ENCODE measurements at places on chromosomes 4 and X.

DNA sequence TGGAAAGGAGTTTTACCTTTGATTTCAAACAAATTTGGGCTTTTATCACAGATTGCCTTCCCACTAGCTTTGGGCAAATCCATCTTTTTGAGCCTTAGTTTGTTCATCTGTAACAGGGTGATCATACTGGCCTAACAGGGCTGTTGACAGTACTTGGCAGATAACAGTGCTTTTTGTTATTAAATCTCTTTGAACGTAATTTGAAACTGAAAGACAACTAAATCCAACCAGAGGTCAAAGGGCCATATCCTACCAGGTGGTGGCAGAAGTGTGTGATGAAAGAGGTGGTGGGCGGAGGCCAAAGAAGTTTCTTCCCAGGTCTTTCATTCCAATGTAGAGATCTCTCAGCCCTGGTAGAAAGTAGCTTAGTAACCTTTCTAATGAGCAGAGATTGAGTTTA, 35.2 kb upstream of the TADA2B start:
- no peak for DNase-seq

DNA sequence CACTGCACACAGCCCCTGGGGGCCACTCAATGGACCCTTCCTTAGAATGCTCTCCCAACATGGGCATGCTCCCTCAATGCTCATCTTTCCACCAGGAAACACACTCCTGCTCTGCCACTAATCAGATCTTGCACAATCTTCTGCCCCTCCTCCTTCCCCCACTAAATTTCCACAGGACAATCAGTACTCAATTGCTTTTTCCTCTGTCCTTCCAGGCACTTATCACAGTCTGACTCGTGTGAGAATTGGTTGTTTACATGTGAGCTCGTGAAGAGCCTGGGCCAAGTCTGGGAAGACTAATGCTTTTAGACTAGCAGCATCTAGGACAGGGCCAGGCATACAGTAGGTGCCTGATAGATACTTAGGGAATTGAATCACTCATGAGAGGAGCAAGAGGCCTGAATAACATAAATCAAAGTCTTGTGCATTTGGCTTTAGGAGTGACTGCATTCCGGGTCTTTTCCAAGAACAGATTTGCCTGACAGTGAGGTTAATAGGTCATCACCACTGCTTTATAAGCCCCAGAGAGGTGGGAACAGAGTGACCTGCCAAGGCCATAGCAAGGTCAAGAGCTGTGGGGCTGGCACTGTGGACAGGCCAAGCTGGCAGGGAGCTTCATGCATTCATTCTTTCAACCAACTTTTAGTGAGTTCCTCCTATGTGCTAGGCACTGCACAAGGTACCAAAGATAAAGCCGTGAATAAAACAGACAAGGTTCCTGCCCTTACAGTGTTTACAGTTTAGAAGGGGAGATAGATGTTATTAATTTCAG, 55.0 kb downstream of the PRPS1 start:
- DNase-seq, result no peak

DNA sequence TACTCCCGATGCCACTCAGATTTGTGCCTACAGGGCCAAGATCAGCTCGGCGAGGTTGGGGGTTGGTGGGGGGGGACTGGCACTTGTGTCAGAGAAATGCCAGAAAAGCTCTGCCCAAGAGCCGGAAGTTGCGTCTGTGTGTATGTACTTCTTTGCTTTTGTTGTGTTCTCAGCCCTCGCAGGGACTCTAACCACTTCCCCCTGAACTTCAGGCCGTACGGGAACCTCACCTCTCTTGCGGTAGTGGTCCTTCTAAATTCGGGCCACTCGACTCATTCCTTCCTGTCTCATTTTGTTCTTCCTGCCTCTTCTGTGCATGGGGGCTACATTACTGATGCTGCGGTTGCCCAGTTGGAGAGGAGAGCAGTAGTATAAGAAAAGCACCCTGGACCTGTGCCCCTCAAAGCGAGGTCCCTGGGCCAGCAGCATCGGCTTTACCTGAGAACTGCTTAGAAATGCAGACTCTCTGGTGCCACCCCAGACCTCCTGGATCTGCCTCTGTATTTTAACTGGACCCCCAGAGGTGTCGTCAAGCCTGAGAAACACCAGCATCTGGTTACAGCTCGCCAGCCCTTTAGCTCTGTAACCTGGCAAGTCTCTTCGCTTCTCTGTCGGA, 146.3 kb upstream of the RPS6KA3 start:
- DNase-seq, result no peak

GRCh38 chr4:1593881-1594345, 90.2 kb downstream of the FAM53A start:
- DNase-seq, result no peak

DNA sequence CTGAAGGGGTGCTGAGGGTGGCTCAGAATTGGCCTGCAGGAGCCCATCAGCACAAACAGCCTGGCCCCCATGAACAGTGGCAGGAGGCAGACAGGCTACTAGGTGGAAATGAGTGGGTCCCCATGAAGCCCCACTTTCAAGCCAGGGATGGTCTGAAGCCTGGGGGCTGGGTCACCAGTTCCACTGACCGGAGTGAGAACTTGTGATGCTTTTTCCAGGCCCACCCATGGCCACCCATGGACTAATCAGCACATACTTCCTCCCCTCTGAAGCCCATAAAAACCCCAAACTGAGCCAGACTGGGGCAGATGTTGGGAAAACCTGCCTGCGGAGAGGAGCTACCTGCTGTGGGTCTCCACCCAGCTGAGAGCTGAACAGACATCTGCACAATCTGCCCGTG, 284.1 kb downstream of the EVC2 start:
- DNase-seq, result no peak

GRCh38 chrX:122835886-122836285, 348.2 kb upstream of the GRIA3 start:
- peak; percentile 21 for DNase-seq

- DNase-seq, result no peak
Observed at GRCh38 chr4:104907991-104908390, 238.7 kb upstream of the TET2 start.

GRCh38 chr4:17313194-17313593, 198.7 kb downstream of the QDPR start:
- DNase-seq, result no peak

DNA sequence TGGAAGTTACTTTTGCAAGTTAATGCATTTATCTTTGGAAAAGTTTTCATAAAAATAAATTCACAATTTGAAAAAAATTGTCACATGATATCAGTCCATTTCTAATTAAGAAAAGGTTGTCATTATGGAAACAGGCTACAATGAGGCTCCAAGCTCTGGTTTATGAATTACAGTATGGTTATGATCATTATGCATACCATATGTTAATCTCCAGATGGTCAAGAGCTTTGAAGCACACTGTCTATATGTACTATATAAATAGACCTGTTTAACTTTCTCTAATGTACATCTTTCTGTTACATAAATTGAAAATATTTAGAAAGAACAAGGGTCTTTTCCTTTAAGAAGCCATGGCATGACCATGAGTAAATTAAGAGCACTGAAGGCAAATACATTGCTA, 2338.8 kb downstream of the PCDH7 start:
- DNase-seq, result no peak

DNA sequence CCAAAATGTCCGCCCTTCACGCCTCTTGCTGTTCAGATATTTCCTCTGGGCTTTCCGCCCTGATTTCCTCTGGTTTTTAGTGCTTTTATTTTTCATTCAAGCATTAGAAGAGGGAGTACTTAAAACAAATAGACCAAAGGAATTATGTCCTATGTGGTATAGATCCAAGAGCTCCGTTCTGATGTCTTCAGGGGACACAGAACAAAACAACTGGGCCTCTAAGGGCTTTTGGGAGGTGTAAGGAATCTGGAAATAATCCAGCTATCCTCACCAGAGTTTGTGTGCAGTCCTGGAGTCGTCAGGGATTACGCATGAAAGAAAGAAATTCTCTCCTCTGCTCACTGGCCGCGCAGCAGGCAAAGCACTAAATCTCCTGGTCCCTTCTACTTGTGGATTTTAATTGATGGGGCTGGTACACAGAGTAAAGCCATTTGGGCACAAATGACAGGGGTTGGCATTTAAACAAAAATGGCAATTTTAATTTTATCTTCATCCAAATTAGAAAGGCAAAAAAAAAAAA, 999.2 kb downstream of the ADGRL3 start:
- DNase-seq, result no peak

DNA sequence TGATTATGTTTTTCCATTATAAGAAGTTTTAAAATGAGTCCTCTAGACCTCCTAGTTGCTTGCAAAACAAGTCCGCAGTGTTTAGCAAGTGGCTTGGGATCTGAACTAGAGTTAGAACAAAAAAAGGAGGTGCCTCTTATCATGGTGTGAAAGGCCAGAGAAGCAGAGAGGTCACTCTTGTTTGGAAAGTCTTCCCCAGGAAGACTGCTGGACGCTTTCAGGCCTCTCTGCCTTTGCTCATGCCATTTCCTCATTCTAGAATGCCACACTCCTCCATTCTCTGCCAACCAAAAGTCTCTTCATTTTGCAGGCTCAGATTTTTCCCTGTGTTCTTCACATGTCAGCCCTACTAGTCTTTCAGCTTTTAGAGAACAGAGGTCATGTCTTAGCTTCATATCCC, 14.9 kb downstream of the PARM1 start:
- no peak for DNase-seq

- DNase-seq, result peak; percentile 51
Observed at GRCh38 chr4:7377223-7377865, 57.4 kb downstream of the PSAPL1 start.

DNA sequence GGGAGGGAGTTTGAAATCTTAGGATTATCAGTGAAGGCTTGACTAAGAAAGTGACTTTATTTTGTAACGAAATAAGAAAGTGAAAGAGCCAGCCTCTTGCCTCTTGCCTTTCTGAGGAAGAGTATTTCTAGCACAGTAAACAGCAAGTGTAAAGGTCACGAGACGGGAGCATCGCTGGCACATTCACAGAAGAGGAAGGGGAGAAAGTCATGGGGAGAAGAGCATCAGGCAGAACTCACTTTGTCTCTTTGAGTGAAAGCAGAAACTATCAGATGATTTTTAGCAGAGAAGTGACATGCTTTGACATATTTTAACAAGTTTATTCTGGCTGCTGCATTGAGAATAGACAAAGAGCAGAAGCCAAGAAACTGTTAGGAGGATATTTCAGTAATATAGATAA, 313.8 kb downstream of the CAMK2D start:
- DNase-seq, result no peak

- DNase-seq, result peak; percentile 81
Observed at GRCh38 chr4:152257601-152258066, 278.3 kb downstream of the FBXW7 start.

DNA sequence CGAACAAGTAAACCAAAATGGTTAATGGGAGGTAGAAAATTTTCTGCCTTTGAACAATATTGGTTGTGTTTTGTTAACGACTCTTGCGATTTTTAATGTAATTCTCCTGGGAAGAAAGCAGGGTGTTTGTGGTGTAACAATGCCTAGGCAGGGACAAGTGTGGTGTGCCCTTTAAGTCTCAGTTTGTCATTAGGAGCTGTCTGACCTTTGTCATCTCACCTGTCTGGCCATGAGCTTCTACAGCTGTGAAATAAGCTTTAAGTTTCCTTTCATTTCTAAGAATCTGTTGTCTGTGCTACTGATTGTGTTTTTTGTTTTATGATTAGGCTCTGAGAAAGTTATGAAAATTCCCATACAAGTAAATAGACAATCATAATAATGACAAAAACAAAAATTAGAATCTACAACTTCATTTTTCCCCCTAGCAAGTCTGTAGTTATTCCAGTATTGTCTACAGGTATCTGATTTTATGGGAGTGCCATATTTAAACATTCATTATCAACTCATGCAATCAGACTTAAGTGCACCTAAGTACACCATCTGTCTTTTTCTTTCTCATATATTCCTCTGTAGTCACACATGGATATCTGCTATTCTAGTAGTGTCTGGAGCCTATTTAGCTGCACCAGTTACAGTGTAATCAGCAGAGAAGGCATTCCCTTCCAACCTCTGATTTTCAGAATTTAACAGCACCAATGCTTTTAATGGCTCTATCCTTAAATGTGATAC, 203.5 kb downstream of the PPARGC1A start:
- no peak for DNase-seq

DNA sequence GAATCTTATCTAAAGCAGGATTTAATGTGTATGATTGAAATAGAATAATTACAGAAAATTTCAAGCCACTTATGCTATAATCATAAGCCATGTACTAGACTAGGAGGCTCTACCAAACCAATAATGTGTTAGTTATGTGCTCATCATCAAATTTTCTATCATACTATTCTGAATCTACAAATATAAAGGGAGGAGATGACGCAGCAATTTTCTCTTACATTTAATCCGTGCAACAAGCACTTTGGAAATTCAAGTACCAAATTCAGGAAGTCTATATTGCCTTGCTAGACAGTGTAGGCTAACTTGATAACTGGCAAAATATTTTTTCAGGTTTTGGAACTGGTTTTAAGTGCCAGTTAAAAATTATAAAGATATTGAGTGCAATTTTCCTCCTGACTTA, 283.5 kb downstream of the C4orf33 start:
- no peak for DNase-seq

DNA sequence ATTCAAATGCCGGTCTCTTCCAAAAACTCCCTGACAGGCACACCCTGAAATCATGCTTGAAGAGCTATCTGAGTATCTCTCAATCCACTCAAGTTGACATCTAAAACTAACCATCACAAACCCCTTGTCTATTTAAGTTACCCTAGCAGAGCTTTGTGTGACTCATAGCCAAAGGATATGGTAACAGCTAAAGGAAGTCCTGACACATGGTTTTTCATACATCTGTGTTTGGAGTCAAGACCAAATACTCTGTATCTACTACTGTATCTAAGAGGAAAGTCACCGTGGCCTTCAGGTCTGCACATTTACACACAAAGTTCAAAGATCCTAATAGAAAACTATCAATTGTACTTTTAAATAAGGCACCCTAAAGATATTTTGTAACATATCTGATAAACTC, 239.6 kb upstream of the VCX start:
- DNase-seq, result no peak

GRCh38 chr4:145936997-145937901, 1.4 kb downstream of the ZNF827 start:
- peak; percentile 35 for DNase-seq

DNA sequence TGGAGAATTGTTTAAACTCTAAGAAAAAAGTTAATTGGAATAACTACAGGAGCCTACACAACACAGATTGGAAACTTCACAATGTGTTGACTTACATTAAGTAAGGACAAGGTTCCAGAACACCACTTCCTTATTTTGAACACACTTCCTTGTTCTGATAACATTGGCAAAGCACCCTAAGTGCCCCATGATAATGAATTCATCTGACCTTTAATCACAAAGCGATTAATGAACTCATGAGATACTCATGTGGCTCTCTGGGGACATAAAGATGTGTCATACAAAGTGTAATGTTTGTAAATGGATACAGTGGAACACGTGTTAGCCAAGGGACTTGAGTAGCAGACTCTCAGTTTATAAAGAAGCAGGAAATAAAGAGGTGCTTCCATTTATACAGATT, 69.0 kb upstream of the ATOH1 start:
- no peak for DNase-seq

All from fibroblast of upper back skin (primary cell).